ENCODE measurements at places on chromosomes 7 and 10. TPM values are rescaled to one million over a fixed set of nuclear protein-coding genes. Genes with fewer than 3 reads are reported as not detected.

The AMZ1 gene
- total RNA-seq, result 0.11 TPM

The FASTK gene
- total RNA-seq, result 65.1 TPM

The ZKSCAN5 gene
- 19.4 TPM for total RNA-seq

The EZH2 gene
- 43.0 TPM for total RNA-seq

The PTER gene
- 8.0 TPM for total RNA-seq

The TAS2R41 gene
- total RNA-seq, result not detected

The RBP4 gene
- total RNA-seq, result 7.0 TPM

The NANOS1 gene
- 10.8 TPM for total RNA-seq

The ZNF425 gene
- total RNA-seq, result 6.7 TPM

The MINDY4 gene
- total RNA-seq, result 10.2 TPM

The PRF1 gene
- 0.71 TPM for total RNA-seq

The RASA4B gene
- 42.7 TPM for total RNA-seq

The NEUROD6 gene
- 0.93 TPM for total RNA-seq

The CREB5 gene
- 40.2 TPM for total RNA-seq

The IKZF1 gene
- total RNA-seq, result 4.4 TPM

The MOGAT3 gene
- total RNA-seq, result not detected
